ENCODE measurements at places on chromosomes 11 and 22.
A peak's percentile ranks its signal among the peaks of the same experiment; 100 is the strongest.

GRCh38 chr22:19770349-19771220 is 10.0 kb downstream of the TBX1 start:
- DNase-seq, result no peak

DNA sequence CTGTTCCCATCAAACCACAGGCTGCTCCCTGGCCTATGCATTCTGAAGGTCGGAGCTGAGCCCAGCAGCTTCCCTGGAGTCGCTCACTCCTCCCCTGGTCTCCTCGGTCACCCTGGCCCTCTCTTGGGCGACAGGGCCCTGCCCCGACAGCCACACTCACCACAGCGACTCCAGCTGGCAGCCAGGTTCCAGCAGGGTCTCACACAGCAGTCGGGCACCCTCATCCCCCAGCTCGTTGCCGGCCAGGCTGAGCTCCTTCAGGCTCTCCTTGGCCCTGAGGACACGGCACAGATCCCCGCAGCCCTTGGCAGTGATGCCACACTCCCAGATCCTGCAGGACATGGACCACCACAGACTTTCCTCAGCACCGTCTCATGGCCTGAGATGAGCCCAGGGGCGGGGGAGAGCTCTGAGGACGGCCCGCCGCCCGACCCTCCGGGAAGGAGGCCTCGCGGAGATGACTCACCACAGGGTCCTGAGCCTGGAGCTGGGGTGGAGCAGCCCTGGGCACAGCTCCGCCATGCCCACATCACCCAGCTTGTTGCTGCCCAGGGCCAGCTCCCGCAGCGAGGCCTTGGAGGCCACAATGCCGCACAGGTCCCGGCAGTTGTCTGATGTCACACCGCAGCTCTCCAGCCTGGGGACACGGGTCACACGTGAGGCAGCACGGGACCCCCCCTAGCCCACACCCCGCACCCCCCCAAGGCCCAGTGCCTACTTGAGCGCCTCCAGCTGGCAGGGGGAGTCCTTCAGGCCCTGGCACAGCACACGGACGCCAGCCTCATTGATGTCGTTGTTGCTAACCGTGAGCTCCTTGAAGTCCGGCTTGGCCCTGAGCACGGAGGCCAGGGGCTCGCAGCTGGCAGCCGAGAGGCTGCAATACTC is 8.5 kb downstream of the RNH1 start:
- no peak for DNase-seq

GRCh38 chr11:105923252-105923651 is 98.8 kb downstream of the MSANTD4 start:
- no peak for DNase-seq

DNA sequence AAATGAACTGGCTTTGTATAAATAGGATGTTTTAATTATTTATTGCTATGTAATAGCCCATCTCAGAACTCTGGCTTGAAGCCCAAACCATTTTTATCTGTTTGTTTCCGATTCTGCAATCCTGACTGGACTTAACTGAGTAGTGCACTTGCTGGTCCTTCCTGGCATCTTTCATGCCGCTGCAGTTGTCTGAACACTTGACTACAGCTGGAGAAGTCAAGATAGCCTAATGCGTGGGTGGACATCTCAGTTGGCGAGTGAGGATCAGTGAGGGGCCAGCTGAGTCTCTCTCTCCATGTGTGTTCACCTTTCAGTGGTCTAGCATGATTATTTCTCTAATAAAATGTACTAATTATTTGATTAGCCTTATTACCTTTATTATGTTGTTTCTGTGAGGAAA is 105.8 kb downstream of the PRMT3 start:
- no peak for DNase-seq

DNA sequence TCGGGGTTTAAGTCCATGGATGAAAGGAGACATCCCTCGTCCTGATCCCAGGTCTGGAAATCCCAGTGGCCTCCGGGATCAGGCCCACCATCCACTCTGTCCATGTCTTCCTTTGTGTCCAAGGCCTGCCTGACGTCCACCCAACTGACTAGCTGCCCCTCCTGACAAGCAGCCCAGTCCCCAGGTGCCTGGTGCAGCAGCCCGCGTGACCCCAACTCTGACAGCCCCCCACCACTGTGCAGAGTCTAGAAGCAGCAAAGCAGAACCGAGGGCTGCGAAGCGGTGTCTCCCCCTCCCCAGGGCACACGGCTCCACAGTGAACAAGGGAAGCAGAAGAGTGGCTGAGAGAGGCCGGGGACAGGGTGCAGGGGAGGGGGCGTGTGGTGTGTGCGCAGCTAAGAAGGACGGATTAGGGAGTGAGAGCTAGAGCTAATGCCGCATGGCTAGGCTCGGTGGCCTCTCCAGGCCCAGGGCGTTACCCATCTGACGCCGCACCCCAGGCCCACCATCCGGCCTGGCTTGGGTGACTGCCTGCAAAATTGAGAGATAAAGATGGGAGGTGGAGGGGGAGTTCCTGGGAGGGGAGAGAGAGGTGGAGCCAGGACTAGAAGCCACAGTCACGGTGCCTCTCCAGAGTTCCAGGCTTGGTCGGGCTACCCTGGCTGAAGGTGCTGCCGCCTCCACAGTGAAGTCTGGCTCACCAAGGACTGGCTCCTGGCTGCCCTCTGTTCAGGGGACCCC is 16.6 kb upstream of the BAIAP2L2 start:
- no peak for DNase-seq

DNA sequence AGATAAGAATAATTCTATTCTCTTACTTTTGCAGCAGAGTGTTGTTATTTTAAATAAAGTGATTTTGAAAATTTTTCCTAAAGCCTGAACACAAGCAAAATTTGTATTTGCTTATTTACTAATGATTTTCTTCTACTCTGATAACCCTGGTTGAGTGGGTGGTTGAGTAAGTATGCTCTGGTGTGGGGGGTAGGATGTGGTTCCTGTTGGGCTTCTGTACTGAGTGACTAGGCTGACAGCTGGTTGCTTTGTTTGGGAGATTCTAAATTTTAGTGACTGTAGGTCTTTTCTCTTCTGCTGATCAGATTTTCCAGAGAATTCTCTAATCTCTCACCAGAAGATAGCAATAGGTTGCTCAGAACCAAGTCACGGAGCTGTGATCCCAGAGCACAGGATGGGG is 61.6 kb downstream of the METTL15 start:
- no peak for DNase-seq

GRCh38 chr11:104033134-104033533 is 3.3 kb upstream of the DDI1 start:
- peak; percentile 20 for DNase-seq

GRCh38 chr22:50208939-50209892 is 8.4 kb downstream of the SELENOO start:
- DNase-seq, result no peak

DNA sequence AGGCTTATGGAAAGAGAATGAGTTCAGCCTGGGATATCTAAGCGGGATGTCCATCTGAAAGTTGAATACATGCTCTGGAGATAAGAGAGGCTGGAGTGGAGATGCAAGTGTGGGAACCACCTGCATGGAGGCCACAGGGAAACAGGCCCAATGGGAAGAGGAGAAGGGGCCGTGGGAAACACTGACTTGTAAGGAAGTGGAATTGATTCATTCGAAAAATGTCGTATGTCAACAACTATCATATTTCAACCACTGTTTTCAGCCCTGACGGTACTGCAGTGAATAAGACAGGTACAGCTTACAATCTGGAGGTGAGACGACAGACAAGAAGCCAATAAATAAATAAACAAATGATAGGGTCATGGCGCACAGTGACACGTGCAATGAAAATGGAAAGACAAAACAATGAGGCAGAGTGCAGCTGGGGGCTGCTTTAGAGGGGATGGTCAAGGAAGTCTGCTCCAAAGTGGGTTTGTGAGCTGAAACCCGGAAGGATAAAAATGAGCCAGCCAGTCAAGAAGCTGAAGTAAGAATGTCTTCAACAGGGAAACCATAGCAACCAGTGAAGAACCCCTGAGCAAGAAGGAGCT is 35.9 kb downstream of the EFCAB6 start:
- DNase-seq, result no peak

- DNase-seq, result no peak
These were observed 234 bp downstream of the SESN3 start for GRCh38 chr11:95230810-95231126.

GRCh38 chr11:10379871-10380568 is 75.0 kb upstream of the AMPD3 start:
- DNase-seq, result no peak

DNA sequence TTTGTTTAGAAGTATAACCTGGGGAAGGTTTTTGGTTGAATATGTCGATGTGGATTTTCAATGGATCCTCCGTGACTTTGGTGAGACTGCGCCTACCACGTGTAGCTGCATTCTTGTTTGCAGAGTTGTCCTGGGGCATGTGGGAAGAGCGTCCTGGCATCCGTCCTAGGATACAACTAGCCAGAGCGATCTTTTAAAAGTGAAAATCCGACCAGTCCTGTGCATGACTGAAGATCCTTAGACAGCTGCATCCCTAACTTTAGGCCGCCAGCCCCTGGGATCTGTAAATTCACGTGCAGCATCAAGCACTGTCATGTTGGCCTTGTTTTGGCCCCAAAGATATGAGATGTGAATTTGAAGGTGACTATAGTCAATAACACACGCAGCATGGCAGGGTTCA is 22.4 kb upstream of the THY1 start:
- no peak for DNase-seq

- no peak for DNase-seq
These were observed 15.4 kb downstream of the ART5 start for GRCh38 chr11:3626250-3626960.

DNA sequence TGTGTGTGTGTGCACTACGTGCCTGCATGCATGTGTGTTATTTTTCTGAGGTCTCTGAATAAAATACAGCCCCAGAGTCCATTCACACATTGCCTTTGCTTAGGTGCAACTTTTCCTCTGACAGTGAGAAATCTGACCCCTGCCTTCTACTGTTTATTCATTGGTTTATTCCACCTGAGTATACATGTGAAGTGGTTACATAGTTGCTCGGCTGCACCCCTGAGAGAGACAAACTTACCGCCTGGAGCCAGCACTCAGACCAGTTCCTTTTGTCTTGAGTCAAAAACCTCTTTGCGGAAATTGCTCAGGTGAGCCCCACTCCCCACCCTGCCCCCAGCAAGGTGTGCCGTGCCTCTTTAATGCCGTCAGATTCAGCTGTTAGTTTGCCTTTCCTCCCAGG is 363.6 kb downstream of the BRD1 start:
- DNase-seq, result no peak

DNA sequence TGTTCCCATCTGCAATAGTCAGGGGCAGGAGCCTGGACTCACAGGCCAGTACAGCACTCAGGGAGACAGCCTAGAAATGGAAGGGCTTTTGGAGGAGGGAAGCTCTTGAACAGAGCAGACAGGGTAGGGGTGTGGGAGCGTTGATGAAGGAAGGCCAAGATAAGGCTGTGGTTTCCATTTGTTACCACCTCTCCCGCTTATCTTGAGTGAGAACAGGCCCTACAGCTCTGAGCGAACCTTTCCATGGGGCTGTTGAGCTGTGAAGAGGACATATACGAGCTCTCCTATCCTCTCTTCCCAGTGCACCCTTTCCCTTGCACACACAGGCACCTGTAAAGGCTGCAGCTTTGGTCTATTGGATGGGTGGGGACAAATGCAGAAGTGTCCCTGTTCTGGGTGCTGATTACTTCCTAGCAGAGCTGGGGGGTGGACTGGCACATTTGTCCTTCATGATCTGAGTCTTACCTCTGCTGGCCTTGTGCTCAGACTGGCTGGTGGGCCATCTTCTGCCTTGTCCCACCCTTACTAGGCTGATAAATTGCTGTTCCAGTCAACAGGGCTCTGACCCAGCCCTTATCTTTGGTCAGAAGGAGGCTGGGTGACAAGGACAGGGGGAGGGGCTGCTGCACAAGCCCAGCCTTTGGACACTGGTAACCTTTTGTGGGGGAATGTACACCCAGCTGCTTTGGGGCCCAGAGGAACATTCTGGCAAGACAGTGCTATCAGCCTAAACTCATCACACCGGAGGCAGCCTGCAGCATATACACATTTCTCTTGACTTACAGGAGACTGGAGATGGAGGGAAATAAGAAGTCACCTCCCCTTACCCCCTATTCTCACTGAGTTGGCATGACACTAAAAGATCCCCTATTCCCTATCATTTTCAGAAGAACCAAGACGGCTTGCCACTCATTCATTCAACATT is 80.1 kb upstream of the NNMT start:
- no peak for DNase-seq

DNA sequence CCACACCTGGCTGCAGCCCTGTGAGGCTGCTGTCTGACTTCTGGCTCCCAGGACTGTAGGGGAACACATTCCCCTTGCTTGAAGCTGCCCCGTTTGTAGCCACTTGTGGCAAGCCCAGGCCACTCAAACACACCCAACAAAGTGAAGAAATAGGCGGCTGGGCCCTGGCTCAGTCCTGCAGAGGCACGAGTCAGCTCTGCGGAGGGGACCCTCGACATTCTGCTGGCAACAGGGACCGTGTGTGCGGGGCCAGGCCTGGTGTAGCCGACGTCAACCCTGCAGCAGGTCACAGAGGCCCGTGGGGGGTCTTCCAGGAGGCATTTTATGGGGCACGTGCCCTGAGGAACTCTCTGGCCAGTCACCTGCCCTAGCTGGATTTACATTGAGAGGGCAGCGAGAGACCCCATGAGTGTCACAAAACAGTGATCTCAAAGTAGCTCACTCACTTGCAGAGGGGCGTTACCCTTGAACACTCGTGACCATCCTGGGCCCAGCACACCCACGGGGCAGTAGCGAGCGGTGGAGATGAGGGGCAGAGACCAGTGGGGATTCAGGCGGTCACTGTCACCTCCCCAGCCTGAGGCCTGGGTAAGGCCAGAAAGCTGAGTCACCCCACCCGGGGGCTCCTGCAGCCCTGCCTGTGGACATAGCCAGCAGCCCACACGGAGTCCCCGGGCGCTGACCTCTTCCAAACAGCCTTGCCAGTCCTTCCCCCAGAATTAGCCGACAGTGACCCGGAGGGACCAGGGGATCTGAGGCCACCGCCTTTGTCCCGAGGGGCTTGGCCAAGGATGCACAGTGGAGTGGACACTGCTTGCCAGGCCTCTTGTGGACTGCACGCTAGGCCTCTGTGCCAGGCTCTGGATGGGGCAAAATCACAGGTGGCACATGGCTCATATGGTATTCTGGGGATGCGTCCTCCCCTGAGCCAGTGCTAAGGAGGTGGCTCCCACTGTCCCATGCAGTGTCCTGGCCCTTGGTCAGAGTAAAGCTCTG is 139.5 kb downstream of the CTTN start:
- DNase-seq, result no peak

DNA sequence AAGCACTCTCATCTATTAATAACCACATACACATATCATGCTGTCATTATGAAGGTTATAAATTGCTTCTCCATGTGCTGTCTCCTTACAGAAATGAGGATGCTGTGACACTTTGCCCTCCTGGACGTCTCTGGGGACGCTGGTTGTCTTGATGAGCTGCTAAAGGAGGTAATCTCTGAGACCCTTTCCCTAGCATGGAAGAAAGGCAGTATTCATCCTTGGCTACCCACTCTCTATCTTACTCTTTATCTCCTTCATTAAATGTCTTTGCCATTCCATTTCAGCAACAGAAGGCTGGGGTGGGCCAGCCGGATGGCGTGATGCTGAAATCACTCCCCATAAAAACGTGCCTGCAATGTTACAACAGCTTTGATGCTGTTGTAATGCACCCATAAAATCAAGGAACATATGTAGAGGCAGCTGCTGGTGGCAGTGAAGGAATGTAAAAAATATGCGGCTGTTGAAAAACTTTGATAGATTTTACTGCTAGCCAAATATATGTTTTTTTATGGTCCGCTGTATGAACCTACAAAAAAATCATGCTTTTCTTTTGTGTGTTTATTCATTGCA is 715.1 kb upstream of the API5 start:
- no peak for DNase-seq

Measured in HFF-Myc (cell line).